ENCODE measurements at places on chromosomes 11 and 22. TPM values are rescaled to one million over a fixed set of nuclear protein-coding genes. Genes with fewer than 3 reads are reported as not detected.

The YAP1 gene
- total RNA-seq: 516 TPM

The ESAM gene
- 257 TPM for total RNA-seq

The HRAS gene
- 21.6 TPM for total RNA-seq

The POU2AF2 gene
- total RNA-seq: not detected

The FGF4 gene
- total RNA-seq: not detected

The MADD gene
- total RNA-seq: 31.7 TPM

The FAM227A gene
- 0.43 TPM for total RNA-seq

The DLG2 gene
- 0.43 TPM for total RNA-seq

Data from ascending aorta (tissue), 2 donors.